ENCODE measurements at places on chromosomes 2 and 18.
A peak's percentile ranks its signal among the peaks of the same experiment; 100 is the strongest.

DNA sequence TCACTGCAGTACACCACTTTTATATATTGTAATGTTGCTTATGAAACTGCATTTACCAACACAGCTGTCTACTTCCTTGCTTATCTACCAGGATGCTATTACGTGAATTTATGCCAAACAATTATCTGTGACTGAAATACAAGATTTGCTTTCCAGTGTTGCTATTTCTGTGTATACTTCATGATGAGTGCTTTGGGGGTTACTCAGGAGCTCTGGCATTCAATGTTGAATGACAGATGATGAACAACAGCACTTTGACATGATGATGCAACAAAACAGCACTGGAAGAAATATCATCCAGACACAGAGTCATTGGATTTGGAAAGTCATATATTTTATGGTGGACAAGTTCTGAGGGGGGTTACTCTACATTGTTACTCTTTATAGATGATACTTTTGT is 125.8 kb downstream of the NETO1 start:
- no peak for DNase-seq

DNA sequence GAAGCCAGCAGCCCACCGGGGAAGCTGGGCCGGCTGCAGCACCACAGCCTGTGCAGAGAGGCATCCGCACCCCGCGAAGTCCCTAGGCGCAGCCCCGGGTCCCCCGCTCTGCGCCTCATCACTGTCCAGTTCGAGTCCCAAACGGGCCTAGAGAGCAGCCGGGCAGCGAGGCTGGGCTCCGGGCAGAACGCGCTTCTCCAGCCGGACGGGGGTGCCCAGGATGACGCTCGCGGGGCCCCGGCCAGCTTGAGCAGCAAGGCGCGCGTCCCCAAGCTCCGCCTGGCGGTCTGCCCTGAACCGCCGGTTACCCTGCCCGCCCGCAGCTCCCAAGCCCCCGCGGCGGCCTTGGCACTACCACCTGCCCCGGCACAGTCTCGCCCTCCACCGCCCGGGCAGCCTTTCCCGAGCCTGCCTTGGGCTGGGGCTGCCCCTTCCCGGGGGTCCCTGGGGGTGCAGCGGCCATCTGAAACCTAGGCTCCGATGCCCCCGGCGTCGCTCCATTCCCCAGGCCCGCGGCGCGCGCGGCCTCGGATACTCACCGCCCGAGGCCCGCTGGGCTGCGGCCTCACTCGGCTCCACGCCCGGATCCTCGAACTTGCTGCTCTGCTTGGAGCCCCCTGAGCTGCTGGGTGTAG is 591 bp downstream of the SLC16A14 start:
- peak; percentile 8 for DNase-seq

GRCh38 chr2:226665306-226665831 is 134.3 kb downstream of the IRS1 start:
- peak; percentile 41 for DNase-seq

DNA sequence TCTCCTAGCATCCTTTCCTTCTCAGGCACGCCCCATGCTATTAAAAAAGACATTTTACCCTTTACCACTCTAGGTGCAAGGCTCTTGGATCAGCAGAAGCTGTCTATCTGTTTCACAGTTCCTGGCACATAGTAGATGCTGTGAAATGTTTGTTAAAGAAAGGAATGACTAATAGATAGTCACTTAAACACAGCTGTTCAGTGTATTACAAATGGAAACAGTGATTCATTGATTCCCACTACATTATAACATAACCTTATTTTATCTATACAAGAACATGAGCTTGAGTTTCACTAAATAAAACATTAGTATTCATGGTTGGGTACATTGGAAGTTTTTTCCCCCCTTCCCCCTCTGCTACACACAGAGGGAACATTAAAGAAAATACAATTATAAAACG is 142.1 kb downstream of the ASXL3 start:
- DNase-seq = peak; percentile 3

GRCh38 chr2:230209422-230210051 is 10.2 kb downstream of the SP110 start:
- DNase-seq = no peak
